ENCODE measurements at places on chromosomes 5 and 9.

- DNase-seq = no peak
Measured at GRCh38 chr9:4829969-4830368, 37.2 kb downstream of the RCL1 start.

DNA sequence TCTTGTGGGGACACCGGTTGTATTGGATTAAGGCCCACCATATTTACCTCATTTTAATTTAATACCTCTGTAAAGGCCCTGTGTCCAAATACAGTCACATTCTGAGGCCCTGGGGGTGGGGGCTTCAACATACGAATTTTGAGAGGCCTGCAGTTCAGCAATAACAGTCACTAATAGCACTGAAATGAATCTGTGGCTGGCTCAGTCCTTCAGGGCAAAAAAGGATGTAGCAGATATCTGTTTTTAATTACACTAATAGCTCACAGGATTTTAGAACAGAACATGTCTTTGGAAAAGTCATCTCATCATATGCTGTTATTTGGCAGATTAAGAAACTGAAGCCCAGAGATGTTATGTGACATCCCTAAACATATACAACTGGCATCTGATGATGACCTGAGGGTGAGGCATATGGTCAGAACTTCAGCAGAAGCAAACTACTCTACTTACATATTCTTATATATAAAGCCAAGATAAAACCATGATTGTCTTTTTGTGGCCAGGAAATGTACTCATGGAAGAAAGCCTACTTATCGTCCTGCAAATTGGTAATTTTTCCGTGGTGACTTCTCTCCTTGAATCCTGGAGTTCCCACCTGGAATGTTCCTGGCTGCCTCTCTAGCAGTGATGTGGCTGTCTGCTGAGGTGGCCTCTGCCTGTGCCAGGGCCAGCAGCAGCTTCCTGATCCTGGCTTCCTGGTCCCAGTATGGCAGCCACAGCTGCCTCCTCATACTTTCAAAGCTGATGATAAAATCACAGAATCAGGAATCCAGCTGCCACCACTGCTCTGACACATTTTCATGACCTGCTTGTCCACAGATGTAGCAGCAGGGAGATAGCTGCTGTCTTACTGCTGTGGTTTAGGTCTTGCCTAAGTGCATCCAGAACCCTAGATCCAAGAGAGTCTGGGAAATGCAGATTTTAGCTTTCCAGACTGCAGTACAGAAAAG lies 72.1 kb upstream of the ANKRD55 start:
- DNase-seq = no peak

- no peak for DNase-seq
Measured at GRCh38 chr9:70031141-70031545, 12.5 kb upstream of the MAMDC2 start.

- DNase-seq = no peak
Measured at GRCh38 chr5:58854441-58854840, 271.6 kb downstream of the RAB3C start.

DNA sequence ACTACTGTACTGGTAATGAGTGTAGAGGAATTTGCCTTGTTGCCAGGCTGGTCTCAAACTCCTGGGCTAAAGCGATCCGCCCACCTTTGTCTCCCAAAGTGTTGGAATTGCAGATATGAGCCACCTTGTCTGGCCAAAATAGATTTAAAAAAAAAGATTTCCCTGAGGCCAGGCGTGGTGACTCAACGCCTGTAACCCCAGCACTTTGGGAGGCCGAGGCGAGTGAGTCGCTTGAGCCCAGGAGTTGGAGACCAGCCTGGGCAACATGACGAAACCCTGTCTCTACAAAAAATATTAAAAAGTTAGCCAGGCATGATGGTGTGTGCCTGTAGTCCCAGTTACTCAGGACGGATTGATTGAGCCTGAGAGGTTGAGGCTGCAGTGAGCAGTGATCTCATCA lies 62.5 kb downstream of the IPO11 start:
- DNase-seq = no peak

- DNase-seq = no peak
Measured at GRCh38 chr5:142844866-142845265, 74.7 kb downstream of the ARHGAP26 start.

GRCh38 chr5:178683783-178684182 lies 46.7 kb downstream of the ZNF354A start:
- no peak for DNase-seq

DNA sequence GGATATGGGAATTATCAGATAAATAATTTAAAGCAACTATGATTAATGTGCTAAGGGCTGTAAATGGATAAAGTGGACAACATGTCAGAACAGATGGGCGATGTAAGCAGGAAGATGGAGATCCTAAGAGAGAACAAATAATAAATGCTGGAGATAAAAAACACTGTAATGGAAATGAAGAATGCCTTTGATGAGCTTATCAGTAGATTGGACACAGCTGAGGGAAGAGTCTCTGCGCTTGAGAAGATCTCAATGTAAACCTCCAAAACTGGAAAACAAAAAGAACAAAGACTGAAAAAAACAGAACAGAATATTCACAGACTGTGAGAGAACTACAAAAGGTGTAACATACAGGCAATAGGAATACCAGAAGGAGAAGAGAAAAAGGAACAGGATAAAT lies 102.5 kb downstream of the ANKRD55 start:
- no peak for DNase-seq

DNA sequence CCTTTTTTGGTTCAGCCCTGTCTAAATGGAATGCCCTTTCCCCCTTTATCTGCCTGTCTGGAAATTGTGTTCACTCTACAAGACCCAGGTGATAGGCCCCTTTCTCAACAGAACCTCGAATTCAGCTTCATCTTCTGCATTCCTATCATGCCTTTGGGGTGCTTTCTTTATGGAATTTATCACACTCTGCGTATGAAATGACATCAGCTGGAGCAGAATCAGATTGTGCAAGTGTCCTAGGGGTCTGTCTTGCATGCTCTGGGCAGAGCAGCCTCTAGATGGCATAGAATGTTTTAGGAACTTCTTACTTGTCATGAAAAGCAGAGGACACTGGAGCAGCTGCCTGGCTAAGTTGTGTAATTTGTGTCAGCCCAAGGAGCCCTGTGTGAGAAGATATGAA lies 84.9 kb downstream of the ISL1 start:
- no peak for DNase-seq

GRCh38 chr9:126062158-126062886 lies 264.3 kb upstream of the MVB12B start:
- no peak for DNase-seq

GRCh38 chr9:36891341-36891811 lies 142.7 kb downstream of the PAX5 start:
- no peak for DNase-seq

DNA sequence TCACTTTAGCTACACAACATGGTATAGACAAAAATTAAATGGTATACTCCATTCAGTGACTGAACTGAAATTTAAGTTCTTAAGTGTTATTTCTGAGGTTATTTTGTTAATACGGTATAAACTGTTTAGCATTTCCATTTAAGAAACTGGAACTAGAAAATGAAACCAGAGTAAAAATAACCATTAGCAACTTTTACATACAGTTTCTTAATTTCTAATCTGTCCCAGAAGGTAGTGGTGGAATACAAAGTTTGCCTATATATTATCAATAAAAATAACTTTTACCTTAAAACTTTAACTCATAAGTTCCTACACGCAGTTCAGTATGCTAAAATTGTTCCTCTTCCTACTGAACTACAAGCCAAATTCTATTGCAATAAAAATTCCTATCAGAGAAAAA lies 10.3 kb downstream of the GOLPH3 start:
- no peak for DNase-seq

DNA sequence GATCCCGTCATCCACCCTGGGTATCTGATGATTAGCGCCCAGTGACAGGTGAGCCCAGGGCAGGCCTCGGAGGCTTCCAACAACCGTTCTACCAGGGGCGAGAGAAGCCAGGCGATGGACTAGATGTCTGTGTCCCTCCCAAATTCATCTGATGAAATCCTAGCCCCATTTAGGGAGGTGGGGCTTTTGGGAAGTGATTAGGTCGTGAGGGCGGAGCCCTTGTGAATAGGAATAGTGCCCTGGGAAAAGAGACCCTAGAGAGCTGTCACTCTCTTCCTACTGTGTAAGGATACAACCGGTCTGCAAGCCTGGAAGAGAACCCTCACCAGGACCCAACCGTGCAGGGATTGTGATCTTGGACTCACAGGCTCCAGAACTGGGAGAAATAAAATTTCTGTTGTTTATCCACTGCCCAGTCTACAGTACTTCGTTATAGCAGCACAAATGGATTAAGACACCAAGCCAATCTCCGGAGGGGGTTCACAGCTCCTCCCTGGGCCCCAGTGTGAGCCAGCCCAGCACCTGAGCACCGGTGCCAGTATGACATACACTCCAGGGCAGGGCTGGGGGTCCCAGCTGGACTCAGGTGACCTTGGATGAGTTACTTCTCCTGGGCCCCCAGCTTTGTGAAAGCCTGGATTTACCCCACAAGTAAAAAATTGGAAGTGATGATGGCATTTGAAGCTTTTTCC lies 162.2 kb downstream of the DAB2IP start:
- no peak for DNase-seq

DNA sequence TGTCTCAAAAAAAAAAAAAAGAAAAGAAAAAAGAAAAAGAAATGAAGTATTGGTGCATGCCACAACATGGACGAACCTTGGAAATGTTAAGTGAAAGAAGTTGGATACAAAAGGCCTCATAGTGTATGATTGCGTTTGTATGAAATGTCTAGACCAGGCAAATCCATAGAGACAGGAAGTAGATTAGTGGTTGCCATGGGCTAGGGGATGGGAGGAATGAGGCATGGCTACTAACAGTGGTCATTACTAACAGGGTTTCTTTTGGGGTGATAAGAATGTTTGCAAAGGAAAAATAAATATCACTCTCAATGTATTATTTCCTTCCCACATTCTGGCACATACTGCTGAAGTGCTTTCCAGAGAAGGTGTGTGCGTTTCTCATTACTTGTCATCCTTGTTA lies 44.1 kb downstream of the UGCG start:
- DNase-seq = no peak

DNA sequence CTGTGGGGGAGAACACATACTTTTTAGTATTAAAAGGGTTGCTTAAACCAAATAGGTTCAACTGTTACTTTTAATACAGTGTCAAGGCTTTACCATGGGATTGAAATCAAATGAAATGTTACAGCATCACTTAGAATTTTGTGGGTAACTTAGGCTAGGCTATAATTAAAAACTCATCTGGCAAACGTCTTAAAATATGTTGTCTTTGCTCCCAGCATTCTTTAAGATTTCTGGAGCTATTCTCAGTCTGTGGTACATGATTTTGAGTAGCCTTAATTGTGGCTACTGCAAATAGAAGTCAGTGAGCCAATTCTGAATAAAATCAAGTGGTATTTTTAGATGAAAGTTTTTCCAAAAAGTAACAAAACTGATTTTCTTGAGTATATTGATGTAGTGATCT lies 30.7 kb downstream of the UHRF2 start:
- no peak for DNase-seq

GRCh38 chr9:69173891-69174615 lies at the start of gene TJP2:
TJP2 (plus strand) TSS chr9:69174277; CDS start chr9:69174373, 96 bp downstream.
- no peak for DNase-seq

DNA sequence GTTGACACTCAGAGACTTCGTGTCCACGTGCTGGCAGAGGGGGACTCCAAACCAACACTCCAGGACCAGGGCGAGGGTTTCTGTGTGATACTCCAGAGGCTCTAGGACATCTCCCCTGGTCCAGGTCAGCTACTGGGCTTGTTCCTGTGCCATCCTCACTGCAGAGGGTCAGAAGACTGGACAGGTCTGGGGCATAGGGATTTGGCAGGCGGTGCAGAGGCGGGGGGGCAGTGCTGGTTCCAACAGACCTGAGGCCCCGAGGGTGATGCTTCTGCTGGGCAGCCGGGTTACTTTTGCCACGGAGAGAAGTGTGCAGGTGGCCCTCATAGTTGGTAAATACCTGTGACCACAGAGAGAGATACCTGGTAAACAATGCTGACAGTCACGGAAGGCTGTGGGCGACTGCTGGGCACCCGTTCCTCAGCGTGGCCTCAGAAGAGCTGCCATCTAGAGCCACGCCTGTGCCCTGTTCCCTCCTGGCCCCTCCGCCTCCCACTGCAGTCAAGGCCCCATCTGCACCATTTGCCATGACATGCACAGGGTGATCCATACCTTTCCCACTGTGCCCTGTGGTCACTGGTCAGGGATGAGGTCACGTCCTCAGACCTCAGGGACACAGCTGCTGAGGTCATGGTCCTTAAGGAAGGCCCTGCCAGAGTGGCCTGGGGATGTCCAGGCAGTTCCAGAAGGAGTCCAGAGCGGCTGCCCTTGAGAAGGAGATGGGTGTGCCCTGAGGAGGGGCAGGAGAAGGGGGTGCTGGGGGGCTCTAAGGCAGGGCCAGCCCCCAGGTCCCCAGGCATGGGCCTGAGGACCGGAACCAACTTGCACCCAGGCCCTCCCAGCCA lies 30.0 kb downstream of the TRIP13 start:
- DNase-seq = no peak

DNA sequence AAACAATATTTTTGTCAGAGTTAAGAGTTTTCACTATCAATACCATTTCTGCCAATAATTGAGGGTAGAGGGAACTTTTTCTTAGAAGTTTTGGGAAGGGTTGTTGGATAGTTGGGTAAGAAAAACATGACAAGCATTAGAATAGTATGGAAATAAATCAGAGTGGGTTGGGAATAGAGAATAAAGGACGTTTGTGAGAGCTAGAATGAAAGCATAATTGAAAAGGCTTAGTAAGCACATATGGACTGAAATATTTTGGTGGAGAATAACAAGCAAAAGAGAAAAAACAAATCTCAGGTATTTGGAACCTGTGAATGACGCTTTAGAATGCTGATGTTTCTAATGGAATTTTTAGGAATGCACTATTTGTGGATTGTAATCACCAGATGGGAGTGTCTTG lies 262.9 kb upstream of the EDIL3 start:
- no peak for DNase-seq

GRCh38 chr9:25206027-25206426 lies 472.2 kb downstream of the TUSC1 start:
- no peak for DNase-seq
